Renal cortical epithelial cell (primary cell): ENCODE measurements at places on chromosomes 6 and 20.
A peak's percentile ranks its signal among the peaks of the same experiment; 100 is the strongest.

- DNase-seq, result no peak
These were observed 96.2 kb downstream of the JAG1 start for GRCh38 chr20:10577648-10578047.

- peak; percentile 41 for DNase-seq
These were observed 98.0 kb downstream of the KIF16B start for GRCh38 chr20:16475225-16475624.

DNA sequence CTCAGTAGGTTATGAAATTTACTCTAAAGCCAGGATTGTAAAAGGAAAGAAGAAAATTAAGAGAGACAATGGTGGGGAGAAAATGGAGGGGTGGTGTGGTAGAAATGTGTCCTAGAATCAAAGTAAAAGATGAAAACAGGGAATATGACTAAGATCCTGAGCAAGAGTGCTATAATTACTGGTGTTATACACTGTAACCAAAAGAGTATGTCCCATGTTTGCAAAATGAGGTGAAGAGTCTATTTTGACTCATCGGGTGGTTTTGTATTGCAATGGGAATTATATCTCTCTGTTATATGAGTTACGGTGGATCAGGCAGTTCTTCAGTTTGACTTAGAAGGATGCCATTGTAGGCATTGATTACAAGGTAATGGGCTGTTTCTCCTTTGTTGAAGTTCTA, 8.5 kb downstream of the L3MBTL3 start:
- no peak for DNase-seq

- no peak for DNase-seq
These were observed 803 bp downstream of the MICB start for GRCh38 chr6:31498748-31499147.

- no peak for DNase-seq
These were observed 782.9 kb downstream of the PTPRT start for GRCh38 chr20:42406826-42407225.

- no peak for DNase-seq
These were observed 41.4 kb downstream of the PKIB start for GRCh38 chr6:122651604-122652003.

DNA sequence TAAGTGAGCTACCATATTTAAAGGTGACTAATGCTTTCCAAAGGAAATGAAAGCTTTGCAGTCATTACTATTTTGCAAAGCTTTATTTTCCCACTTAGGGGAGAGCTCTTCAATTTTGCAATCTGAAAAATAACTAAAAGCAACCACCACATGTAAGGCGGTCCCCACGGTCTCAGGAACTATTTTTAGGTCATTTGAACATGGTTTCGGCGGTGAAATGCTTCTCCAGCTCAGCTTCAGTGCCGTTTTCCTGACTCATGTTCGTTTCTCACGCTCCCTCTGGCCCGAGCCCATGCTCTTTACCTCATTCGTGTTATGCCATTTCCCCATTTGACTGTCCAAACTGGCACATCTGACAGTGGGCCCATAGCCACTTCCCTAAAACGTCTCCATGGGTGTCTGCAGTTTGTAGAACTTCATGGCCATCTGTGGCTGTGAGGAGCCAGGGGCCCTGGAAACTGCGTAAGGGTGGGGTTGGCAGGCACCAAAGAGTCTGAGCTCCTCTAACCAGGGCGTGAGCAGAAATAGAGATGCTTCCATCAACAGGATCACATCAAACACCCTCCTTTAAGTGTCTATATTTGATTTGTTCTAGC, 46.5 kb downstream of the ADTRP start:
- DNase-seq, result no peak

- DNase-seq, result no peak
These were observed 65.9 kb downstream of the PKIB start for GRCh38 chr6:122676146-122676545.

- DNase-seq, result no peak
These were observed 24.3 kb upstream of the CDH22 start for GRCh38 chr20:46332373-46333160.

DNA sequence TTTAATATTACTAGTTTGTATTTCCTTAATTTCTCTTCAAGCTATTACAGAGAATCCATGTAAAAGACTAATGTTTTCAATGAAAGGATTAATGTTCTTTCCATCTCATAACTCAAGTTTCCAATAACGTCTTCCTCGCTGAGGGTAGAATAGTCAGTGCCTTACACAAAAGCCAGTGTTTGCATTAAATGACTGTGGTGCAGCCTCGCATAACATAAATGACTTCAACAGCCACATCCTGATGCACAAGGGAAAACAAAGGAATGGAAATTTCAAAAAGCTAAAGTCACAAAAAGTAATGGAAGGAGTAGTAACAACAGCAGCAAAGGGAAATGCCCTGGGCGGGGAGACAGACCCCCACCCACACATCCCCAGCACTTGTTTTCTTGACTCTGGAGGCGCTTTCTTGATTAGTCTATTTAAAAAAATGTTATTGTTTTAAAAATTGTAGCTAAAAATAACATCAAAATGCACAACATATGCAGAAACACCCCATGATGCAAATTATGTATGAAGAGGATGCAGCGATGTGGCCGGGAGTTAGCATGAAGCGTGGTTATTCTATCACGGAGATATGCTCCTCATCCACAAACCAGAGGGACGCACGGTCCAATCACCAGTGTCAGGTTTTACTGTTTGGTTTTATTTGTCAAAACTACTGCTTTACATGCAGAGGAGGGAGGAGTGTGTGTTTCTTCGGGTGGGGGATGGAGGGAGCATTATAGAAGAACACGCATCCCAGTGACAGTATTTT, 228.6 kb downstream of the GMPR start:
- DNase-seq, result no peak

- no peak for DNase-seq
These were observed 1.5 kb upstream of the IPCEF1 start for GRCh38 chr6:154358019-154358545.

GRCh38 chr6:118589649-118590365, 41.7 kb downstream of the PLN start:
- no peak for DNase-seq

- no peak for DNase-seq
These were observed 150.7 kb upstream of the PRDM1 start for GRCh38 chr6:105935416-105935815.
